ENCODE measurements at places on chromosomes 11 and 22.

- DNase-seq, result peak; percentile 92
Observed at GRCh38 chr11:117985953-117986887, at the start of gene IL10RA. Gene IL10RA (plus strand): TSS chr11:117986394. CDS start chr11:117986468, 74 bp downstream.

- DNase-seq, result peak; percentile 23
Observed at GRCh38 chr22:24601217-24602104, 1.5 kb upstream of the GGT1 start.

GRCh38 chr11:30447058-30447640, 124.2 kb downstream of the ARL14EP start:
- DNase-seq, result no peak

DNA sequence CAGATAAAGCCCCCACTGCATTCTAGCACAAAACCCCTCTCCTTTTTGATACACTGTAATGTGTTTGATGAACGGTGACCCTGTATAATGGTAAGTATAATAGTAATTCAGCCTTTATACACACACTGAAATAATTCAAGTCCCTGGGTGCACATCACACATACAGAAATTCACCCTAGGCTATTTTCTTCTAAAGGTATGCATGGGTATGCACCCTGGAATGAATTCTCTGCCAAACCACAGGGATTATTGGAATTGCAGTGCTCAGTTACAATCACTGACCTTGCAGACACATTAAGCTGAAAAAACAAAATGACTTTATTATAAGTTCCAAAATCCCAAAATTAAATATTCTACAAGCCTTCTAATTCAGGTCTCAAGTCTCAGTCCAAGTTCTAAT, 245.9 kb upstream of the FAT3 start:
- DNase-seq, result no peak

DNA sequence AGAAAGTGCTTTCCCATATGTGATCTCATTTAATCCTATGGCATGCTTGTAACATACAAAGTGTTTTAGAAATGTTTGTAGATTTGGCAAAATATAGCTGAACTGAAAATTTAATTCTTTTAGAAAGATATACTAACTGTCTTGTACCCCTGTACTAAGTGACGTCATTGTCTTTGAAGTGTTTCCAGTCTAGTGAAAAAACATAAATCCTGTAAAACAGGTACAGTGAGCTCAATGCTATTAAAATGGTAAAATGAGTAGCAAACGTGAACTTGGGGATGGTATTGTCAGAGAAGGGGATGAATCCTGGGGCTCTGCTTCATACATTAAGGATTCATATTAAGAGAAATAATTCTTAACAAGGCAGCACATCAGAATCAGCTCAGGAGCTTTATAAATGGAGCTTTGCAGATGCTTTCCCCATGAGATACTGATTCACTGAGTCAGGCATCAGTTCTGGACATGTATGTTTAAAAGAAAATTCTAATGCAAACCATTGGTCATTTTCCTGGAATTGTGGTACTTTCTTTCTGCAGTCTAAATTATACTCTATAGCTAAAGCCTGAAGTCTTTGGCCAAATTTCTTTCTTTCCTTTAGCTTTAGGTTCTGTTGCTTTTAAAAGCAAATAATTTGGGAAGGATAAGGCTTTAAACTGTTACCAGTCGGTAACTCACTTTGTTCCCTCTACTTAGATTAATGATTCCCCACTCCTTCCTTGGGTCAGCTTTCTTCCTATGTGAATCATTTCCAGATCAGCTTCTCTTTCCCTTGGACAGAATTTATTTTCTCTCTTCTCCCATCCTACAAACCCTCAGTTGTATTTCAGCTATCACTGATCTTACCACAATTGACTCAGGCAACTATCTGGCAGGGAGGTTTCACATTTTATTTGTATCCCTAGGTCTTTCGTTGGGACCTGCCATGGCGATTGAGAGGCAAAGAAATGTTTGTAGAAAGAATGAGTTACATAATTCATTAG, 57.5 kb upstream of the DDI1 start:
- DNase-seq, result no peak

DNA sequence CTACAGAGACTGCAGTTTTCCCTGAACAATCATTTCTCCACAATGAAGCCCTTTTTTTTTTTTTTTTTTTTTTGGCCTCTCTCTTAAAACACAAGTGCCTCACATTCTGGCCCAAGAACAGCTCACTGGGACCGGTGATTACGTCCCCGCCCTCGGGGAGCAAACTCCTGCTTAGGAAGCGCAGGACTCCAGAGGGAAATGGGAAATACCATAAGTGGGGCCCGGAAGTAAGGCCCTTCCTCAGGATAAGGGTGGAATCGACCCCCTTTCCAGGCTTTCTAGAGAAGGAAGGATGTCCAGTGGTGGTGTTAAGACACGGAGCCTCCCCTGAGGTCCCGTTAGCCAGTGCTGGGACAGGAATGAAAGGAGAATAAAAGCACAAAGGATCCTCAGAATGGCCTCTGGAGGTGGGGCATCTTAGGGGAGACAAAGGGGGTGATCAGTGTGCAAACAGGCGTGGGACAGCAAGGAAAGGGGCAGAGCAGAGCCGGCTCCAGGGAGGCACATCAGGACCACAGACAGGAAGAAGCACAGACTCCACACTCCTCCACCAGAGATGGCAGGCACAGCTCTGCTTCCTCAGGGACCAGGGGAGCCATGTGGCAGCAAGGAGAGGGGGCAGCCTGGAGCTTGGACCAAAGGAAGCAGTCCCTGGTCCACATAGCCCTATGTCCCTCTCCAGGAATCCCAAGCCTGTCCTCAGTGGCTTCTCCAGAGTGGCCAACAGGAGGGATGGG, 61.3 kb downstream of the CHST1 start:
- no peak for DNase-seq

GRCh38 chr11:69403556-69404215, 77.8 kb upstream of the LINC01488 start:
- no peak for DNase-seq

DNA sequence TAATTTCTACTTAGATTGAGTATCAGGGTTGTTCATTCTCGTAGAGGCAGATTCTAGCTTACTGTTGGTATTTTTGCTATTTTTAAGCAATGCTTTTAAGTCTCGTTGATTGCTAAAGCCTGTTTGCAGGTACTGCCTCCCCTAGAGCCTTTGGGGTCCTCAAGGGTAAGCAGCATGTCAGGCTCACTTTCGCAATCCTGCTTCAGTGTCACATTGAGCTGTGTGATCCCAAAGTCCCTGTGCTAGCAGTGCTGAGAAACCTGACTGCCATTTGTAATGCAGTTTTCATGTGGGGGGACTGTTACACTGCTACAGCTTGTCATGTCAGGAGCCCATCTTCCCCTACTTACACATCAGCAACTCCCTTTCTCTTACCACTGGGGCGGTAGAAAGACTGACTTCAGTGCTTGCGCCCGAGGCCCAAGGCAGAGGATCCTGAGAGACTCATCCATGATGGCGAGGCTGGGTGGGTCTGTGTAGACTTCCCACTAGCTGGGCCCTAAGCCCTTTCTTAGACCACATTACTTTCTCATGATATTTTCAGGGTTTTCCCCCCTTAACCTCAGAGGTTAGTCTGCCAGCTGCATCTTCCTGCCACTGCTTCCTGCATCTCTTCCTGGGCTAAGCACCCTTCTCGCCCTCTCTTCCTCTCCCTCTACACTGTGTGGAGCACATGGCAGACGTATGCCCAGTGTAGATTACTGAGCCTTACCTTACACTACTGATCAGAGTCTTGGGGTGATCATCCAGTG, 40.8 kb upstream of the ST14 start:
- DNase-seq, result peak; percentile 83

GRCh38 chr11:77560605-77561004, 29.1 kb upstream of the AQP11 start:
- DNase-seq, result no peak

DNA sequence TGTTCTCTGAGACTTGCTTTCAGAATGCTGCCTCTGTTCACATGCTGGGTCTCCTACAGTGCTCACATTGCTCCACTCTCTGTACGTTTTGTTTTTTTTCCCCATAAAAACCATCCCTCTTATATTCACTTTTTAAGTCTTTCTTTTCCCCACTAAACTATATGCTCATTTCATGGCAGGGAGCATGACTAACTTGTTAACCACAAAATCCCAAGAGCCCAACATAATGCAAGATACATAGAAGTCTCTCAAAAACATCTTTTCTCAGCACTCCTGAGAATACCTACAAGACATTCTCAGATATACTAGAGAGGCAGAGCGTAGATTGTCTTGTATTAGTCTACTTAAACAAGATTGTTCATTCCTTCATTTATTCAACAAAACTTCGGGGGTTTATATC, 73.3 kb downstream of the FAM76B start:
- DNase-seq, result peak; percentile 20

GRCh38 chr11:85539029-85539689, 88.0 kb downstream of the DLG2 start:
- no peak for DNase-seq
